ENCODE measurements at places on chromosomes 6 and 20. TPM values are rescaled to one million over a fixed set of nuclear protein-coding genes. Genes with fewer than 3 reads are reported as not detected.
A peak's percentile ranks its signal among the peaks of the same experiment; 100 is the strongest.

DNA sequence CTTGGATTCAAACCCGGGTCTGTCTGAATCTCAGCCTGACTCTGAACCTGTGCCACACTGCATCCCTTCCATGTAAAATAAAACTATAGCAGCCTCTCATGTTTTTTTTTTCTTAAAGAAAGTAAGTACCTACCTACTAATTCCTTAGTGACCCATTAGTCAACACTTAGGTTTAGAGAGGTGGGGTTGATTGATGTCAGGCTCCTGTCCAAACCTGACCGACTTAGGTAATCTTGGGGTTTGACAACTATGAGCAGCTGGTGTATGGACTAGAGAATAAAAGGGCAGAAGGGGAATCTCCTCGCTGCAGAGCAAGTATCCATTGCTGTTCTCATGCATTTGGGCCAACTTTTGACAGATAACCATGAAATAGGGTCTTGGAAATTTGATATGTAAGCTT is 6.5 kb downstream of the NKAIN2 start:
- DNase-seq: no peak
- no peaks in the 10 kb centered on the region for H3K4me1 ChIP-seq
- no peak overlapping the region for H3K4me3 ChIP-seq
- no peak overlapping the region for H3K27ac ChIP-seq
- H3K27me3 ChIP-seq: no peaks in the 10 kb centered on the region

DNA sequence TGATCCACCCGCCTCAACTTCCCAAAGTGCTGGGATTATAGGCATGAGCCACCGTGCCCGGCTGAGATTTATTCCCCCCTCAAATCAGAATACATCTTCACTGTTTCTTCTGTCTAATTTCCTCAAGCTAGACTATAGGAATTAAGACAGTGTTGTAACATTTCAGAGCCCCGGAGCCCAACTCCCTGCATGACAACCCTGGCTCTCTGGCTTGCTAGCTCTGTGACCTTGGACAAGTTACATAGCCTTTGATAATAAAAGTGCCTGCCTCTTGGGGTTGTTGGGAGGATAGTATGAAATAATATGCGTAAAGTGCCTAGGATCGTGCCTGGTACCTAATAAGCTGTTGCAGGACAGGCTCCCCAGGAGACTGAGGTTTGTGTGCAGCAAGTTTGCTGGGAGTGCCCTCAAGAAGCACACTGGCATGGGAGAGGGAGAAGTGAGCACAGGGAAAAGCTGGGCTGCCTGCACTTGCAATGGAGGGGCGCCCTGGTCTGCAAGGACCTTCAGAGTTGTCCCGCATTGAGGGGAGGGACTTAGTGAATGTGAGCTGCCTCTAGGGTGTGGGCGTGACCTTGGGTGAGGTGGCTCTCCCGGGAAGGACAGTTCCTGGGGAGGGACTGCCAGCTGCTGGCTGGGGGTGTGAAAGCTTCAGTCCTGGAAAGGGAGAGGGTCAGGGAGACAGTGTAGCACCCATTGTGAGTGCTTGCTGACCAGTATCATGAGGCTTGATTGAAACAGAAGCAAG is 43.4 kb downstream of the TAF8 start:
- H3K4me3 ChIP-seq: no peak overlapping the region
- H3K27ac ChIP-seq: no peak overlapping the region
- H3K4me1 ChIP-seq: no peaks in the 10 kb centered on the region

Gene NKAIN4
- not detected for total RNA-seq

GRCh38 chr20:34299556-34300255 is 3.4 kb downstream of the AHCY start:
- no peak for DNase-seq
- H3K27me3 ChIP-seq: no peaks in the 10 kb centered on the region
- no peaks in the 10 kb centered on the region for H3K36me3 ChIP-seq
- no peaks in the 10 kb centered on the region for H3K4me1 ChIP-seq
- H3K27ac ChIP-seq: no peak overlapping the region

GRCh38 chr20:25178563-25179438 is 16.7 kb upstream of the ENTPD6 start:
- peak; percentile 54 for DNase-seq
- no peak overlapping the region for H3K4me3 ChIP-seq
- H3K4me1 ChIP-seq: no peaks in the 10 kb centered on the region

GRCh38 chr6:144809120-144809519 is 524.0 kb downstream of the UTRN start:
- no peaks in the 10 kb centered on the region for H3K36me3 ChIP-seq
- DNase-seq: no peak
- no peaks in the 10 kb centered on the region for H3K27me3 ChIP-seq
- H3K4me1 ChIP-seq: peaks cover 2% of the 10 kb centered on the region

DNA sequence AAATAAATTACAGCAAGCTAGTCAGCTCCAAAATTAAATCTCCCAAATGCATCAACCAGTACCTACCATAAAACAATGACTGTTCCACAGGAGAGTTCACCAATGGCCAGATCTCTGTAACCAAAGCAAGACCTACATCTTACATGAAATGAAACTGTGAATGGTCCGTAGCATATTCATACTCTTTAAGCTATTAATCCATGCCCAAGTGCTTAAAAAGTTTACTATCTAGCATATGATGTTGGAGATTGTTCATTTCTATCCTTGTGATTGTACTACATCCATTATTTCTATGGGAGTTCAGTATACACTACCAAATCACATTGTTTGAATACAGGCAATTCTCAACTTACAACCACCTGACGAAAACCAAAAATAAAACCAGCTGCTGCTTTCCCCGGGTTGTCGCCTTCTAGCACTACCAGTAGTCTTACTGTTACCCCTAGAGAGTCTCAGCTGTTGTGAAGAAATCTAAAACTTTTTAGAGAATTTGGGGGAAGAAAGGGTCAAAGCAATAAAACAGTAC is 38.0 kb downstream of the HIVEP2 start:
- H3K36me3 ChIP-seq: no peaks in the 10 kb centered on the region
- peaks cover 2% of the 10 kb centered on the region for H3K4me1 ChIP-seq
- no peak overlapping the region for H3K27ac ChIP-seq
- no peak overlapping the region for H3K4me3 ChIP-seq

DNA sequence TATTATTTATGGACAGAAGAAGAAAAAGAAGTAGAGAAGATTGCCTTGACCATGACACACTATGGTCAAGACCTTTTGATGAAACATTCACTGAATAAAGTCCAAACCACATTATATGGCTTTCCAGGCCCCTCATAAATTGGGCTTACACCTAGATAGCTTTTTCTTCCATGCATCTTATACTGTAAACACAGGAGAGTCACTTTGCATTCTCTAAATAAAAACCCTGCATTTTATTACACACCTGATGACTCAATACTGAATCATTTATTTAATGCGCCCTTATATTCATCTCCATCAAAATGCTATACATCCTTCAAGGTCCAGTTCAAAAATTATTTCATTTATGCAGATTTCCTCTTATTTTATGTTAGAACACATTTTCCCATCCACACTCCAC is 78.0 kb downstream of the COL21A1 start:
- H3K27me3 ChIP-seq: no peaks in the 10 kb centered on the region
- no peak overlapping the region for H3K4me3 ChIP-seq
- no peak for DNase-seq
- H3K4me1 ChIP-seq: no peaks in the 10 kb centered on the region
- H3K36me3 ChIP-seq: no peaks in the 10 kb centered on the region

DNA sequence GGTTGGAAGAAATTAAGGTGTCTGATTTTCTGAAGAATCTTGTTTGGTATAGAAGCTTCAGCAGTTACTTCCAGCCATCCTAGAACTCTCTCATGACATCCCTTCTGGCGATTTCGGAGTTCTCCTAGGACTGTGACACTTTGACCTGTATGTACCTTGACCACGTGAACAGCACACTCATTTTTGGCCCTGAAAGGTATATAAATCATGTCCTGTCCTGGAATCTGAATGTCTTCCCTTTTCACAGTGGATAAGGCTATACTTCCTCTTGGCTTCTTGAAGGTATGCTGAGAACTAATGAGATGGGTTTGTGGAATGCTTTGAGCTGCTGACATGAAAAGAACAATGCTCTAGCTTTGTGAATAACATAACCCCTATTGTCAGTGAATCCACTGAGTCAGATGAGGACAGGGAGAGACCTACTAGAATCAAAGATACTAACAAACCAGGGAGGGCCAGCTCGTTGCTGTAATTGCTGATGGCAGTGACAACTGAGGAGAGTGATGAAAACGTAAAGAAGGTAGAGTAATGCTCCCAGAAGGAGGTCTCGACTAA is 6.0 kb upstream of the ZDHHC14 start:
- H3K4me3 ChIP-seq: no peak overlapping the region
- H3K36me3 ChIP-seq: no peaks in the 10 kb centered on the region
- no peak for DNase-seq
- H3K27ac ChIP-seq: no peak overlapping the region
- no peaks in the 10 kb centered on the region for H3K4me1 ChIP-seq

DNA sequence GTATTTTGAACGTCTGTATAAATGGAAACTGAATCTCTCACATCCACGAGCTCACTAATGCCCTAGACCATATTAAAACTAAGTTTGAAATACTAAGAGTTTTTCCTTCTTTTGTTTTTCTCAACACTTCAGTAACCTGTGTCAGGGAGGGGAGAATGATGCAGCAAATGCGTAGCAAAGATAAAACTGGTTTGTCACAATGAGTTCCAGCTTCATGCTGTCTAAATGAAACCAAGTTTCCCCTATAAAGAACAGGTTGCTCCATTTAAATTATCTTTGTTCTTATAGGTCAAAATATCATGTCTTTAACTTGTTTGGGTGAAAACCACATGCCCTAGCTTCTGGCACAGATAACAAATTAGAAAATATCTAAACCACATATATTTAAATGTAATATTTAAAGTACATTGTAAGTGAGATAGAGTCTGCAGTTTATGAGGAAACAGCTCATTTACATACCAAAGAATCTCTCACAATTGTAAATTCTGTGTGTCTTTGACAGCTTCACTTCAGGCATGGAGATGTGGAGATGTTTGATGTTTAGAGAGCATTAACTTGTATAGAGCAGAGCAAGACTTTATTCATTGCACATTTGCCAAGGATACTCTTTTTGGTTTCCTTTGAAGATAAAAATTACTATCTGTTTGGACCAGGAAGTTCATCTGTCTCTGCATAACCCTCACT is 7.3 kb downstream of the TRDN start:
- H3K36me3 ChIP-seq: no peaks in the 10 kb centered on the region
- H3K27me3 ChIP-seq: no peaks in the 10 kb centered on the region
- no peak overlapping the region for H3K27ac ChIP-seq
- H3K4me1 ChIP-seq: no peaks in the 10 kb centered on the region

- no peak overlapping the region for H3K4me3 ChIP-seq
- H3K27ac ChIP-seq: no peak overlapping the region
- no peaks in the 10 kb centered on the region for H3K27me3 ChIP-seq
Measured at GRCh38 chr6:113631666-113632065, 225.5 kb upstream of the MARCKS start.

DNA sequence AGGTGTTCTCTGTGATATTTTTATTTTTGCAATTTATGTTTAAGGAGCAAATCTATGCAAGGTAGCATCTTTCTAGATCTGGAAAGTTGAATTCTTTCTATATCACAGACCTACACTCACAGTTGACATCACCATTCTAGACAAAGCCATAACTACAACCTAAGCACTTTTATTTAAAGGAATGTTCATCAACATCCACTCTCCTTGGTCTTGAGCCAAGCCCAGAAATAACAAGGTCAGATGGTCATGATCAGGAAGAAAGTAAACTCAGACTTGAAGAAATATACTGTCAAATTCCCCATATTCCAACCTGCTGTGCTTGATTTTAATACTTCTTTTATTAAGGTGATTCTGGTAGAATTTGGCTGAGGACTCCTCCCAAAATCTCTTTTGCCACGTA is 32.2 kb downstream of the MMUT start:
- no peak for DNase-seq
- H3K27ac ChIP-seq: no peak overlapping the region
- no peaks in the 10 kb centered on the region for H3K4me1 ChIP-seq
- no peaks in the 10 kb centered on the region for H3K27me3 ChIP-seq
- no peak overlapping the region for H3K4me3 ChIP-seq

DNA sequence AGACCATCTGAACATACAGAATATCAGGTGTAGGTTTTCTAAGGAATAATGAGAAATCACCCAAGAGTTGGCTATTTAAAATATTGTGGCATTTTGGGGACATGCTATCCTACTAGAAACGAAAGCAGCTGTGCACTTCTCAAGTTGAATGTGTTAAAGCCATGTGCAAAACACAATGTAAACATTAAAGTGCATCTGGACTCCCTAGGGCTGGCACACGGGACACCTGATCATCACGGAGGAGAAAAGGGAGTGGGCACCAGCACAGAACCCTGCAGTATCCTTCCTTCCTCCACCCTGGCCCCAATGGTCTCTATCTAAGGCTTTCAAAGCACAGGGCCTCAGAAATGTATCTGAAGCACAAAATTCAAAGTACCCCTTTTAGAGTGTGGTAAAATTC is 94.3 kb downstream of the INSM1 start:
- H3K36me3 ChIP-seq: no peaks in the 10 kb centered on the region
- no peak overlapping the region for H3K4me3 ChIP-seq
- no peaks in the 10 kb centered on the region for H3K4me1 ChIP-seq
- H3K27me3 ChIP-seq: no peaks in the 10 kb centered on the region
- no peak for DNase-seq

DNA sequence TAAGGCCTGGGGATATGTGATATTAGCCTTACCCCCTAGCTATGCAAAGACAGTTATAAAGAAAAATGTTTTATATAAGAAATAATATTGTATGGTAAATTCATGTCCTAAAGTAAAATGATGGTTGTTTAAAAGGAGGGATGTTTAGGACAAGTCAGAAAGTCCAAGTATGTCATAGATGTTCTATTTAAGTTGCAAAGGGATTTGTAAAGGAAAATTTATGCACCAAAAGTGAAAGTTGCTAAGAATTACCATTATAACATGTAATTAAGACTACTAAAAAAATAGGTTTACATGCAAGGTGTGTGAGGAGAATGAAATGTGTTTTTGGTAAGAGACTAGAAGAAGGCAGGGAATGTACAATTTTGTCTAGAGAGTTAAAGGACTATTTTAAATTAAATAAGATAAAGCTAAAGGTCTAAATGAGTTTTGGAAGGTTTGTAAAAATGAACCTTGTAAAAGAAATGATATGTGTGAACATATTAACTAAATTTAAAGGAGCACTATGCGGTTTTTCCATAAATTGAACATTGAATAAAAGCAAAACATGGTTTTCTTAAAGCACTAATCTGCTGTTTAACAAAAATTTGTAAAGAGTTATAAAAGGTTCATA is 22.7 kb upstream of the GOPC start:
- H3K4me1 ChIP-seq: no peaks in the 10 kb centered on the region
- no peaks in the 10 kb centered on the region for H3K36me3 ChIP-seq
- DNase-seq: no peak
- H3K4me3 ChIP-seq: no peak overlapping the region
- no peak overlapping the region for H3K27ac ChIP-seq
- H3K27me3 ChIP-seq: no peaks in the 10 kb centered on the region

Data from aorta (tissue), 5 donors.